GOT3 (cell line): ENCODE measurements at places on chromosomes 13 and 19.

- no peak for DNase-seq
Measured at GRCh38 chr13:27654059-27654458, 32.4 kb downstream of the POLR1D start.

DNA sequence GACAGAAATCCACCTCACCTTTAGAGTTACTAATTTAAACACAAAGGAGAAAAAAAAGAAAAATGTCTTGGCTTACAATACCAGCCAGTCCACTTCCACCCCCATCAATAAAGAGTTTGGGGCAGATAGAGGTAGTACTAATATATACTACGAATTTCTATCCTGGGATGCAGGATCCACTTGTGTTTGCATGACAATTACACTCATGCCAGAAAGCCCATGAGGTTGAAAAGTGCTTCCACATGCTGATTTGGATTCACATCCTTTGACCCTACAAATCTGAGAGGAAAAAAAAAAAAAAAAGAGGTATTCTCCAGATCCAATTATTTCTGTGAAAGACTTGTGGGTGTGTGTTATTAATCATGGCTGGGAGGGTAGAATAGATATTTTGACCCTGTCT is 335.2 kb downstream of the SLITRK1 start:
- DNase-seq: no peak

GRCh38 chr13:43990829-43991228 is 111.1 kb downstream of the LACC1 start:
- DNase-seq: no peak

GRCh38 chr13:51827254-51827653 is 17.7 kb downstream of the TMEM272 start:
- no peak for DNase-seq

- DNase-seq: no peak
Measured at GRCh38 chr13:106568299-106569003, 514 bp upstream of the ARGLU1 start.

DNA sequence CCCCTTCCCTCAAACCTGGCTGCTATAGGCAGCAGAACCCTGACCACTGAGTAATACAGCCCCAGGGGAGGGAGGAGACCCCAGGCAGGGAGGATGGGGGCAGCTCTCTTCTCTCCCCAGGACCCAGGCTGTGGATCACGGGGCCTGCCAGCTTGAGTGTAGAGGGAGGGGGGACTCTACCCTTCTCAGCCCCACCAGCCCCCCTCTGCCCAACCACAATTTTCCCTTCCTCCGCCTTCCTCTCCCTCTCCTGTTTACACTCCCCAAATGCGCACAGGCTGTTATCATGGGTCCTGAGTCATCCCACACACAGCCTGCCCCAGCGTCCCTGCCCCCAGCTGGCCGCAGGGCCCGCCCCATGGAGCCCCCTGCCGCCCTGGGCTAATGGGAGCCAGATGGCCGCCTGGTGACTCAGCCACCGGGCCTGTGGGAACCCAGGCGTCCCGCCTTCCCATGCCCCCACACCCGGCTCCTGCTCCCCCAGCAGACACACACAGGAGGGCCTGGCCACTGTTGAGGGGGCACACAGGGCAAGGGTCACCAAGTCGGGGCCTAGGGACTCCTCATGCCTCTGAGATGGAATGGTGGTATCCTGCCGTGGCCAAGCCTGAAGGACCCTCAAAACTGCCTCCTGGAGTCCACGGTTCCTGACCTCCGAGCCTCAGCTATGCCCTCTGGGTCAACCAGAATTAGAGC is 13.6 kb downstream of the CCDC97 start:
- DNase-seq: peak; percentile 22

- DNase-seq: no peak
Measured at GRCh38 chr13:23710366-23710765, 140.2 kb downstream of the TNFRSF19 start.

DNA sequence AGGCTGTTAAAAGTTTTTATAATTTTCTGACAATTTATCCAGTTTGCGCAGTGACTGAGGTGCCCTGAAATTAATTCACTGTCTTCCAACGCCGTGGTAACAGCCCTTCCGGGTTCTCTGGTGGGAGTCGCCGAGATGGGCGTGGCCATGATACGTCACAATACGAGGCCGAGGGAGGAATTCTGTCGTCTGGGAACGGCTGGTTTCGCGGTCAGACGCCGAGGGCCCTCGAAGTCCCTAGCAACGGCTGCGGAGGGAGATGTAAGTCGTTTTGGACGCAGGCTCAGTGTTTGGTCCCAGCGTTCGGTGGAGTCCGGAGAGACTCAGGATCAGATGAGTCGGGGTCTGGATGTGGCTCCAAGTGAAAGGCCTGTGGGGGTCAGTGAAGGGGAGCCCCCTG is 21.7 kb downstream of the ZNF613 start:
- no peak for DNase-seq

DNA sequence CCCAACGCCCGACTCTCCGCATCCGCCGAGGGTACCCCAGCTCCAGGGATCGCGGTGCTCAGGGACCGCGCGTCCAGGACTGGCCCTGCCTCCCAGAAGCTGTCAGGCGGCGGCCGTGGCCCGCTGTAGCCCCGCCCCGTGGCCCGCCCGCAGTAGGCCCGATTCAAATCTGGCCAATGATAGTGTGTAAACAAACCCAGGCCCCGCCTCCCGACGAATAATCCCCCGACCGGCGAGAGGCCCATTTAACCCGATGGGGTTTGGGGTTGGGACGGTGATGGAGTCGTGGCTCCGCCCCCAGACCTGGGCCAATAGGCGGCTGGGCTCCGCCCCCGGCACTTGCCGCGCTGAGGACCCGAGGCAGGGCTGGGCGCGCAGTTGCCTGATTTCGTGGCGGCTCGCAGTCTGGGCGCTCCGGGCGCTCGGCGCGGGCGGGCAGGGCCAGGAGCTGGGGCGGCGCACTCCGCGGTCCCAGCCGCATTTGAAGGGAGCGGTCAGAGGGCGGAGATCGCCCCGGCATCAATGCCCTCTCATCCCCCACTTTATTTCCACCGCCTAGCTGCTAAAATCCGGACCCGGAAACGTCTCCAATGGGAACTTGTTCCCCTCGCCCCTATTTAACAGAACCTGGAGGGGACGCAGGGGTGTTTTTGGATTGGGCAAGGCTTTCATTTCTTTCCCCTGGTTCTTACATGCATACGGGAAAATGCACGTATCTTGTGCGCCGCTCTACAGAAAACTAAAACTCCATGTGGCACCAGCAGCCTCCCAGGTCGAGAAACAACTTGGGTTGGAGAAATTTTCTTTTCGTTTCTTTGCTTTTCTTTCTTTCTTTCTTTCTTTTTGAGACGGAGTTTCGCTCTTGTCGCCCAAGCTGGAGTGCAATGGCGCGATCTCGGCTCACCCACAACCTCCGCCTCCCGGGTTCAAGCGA is 8.4 kb upstream of the BICRA start:
- DNase-seq: peak; percentile 93
